ENCODE measurements at places on chromosomes 2 and 18. TPM values are rescaled to one million over a fixed set of nuclear protein-coding genes. Genes with fewer than 3 reads are reported as not detected.

GRCh38 chr2:126781206-126781605, 117.5 kb upstream of the TEX51 start:
- no peak for DNase-seq

DNA sequence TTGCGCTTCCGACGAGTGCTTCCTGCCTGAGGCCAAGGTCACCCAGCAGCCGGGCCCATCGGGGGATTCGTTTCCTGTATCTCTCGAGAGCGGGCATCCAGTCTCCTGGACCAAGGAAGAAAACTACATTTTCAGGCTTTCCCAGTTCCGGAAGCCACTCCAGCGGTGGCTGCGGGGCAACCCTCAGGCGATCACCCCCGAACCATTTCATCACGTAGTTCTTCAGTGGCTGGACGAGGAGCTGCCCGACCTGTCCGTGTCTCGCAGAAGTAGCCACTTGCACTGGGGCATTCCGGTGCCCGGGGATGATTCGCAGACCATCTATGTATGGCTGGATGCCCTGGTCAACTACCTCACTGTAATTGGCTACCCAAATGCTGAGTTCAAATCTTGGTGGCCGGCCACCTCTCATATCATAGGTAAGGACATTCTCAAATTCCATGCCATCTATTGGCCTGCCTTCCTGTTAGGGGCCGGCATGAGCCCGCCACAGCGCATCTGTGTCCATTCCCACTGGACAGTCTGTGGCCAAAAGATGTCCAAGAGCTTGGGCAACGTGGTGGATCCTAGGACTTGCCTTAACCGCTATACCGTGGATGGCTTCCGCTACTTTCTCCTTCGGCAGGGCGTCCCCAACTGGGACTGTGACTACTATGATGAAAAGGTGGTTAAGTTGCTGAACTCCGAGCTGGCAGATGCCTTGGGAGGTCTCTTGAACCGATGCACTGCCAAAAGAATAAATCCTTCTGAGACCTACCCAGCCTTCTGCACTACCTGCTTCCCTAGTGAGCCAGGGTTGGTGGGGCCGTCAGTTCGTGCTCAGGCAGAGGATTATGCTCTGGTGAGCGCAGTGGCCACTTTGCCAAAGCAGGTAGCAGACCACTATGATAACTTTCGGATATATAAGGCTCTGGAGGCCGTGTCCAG, 1.0 kb downstream of the MARS2 start:
- no peak for DNase-seq

UGT1A3 gene
- not detected for total RNA-seq

DNA sequence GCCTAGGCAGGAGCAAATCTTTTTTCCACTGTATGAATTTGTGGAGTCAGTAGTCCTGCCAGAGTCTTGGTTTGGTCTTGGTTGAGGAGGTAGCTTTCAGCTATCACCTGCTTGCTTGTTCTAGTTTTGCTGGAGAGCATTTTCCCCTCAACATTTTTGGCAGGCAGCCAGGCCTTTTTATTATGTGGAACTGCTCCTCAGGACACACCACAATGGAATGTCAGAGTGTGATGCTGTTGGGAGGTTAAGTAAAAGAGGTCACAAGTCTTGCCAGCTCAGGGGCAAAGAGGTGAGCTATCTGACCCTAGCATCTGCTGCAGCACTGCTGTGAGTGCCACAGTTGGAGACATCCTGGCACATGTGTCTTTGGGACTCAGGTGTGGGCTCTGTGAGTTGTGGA, 258.0 kb downstream of the CNTNAP5 start:
- no peak for DNase-seq

- DNase-seq, result no peak
Observed at GRCh38 chr18:31685097-31686082, 1.0 kb upstream of the B4GALT6 start.

GRCh38 chr2:120831086-120831485, 95.4 kb downstream of the GLI2 start:
- peak; percentile 47 for DNase-seq

Data from chondrocyte (in vitro differentiated cells).